T-cell (primary cell): ENCODE measurements at places on chromosomes 4 and X. TPM values are rescaled to one million over a fixed set of nuclear protein-coding genes. Genes with fewer than 3 reads are reported as not detected.

DNA sequence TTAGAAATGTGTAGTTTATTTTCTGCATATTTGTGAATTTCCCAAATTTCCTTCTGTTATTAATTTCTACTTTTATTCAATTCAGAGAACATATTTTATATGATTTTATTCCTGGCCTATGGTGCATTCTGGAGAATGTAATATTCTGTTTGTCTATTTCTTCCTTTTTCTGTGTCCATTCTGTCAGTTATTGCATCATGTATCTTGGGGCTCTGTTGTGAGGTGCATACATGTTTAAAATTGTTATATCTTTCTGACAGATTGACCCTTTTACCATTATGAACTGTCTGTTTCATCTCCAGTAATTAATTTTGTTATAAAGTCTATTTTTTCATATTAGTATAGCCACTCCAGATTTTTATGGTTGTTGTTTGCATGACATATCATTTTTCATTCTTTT, 96.9 kb upstream of the CITED1 start:
- H3K27ac ChIP-seq = no peak overlapping the region
- no peaks in the 10 kb centered on the region for H3K36me3 ChIP-seq
- no peaks in the 10 kb centered on the region for H3K4me1 ChIP-seq
- no peak for DNase-seq

- H3K27me3 ChIP-seq = no peaks in the 10 kb centered on the region
- no peaks in the 10 kb centered on the region for H3K36me3 ChIP-seq
- DNase-seq = no peak
Measured at GRCh38 chr4:100489305-100489704, 28.5 kb downstream of the EMCN start.

DNA sequence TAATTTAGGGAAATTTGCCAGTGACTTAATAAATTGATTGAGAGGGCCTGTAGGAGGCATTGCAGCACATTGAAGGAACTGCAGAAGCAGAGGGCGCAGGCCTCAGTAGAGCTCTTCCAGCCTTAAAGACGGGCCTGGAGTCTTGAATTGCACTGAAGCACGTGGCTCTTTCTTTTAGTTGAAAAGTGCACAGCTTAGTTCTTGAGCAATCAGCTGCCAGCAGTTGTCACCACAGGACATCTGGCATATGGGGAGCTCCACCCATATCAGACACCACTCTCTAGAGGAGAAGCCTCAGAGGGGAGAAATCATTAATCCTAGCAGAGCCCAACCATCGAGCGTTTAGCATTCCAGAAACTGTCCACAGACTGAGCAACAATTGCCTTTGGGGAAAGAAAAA, 16.0 kb upstream of the FGF16 start:
- H3K27ac ChIP-seq = no peak overlapping the region
- DNase-seq = no peak
- H3K4me1 ChIP-seq = no peaks in the 10 kb centered on the region
- no peaks in the 10 kb centered on the region for H3K27me3 ChIP-seq

- H3K4me1 ChIP-seq = no peaks in the 10 kb centered on the region
- H3K36me3 ChIP-seq = no peaks in the 10 kb centered on the region
- DNase-seq = no peak
- H3K27ac ChIP-seq = no peak overlapping the region
Measured at GRCh38 chr4:76969941-76970529, 20.5 kb downstream of the SEPTIN11 start.

- H3K27me3 ChIP-seq = no peaks in the 10 kb centered on the region
- no peaks in the 10 kb centered on the region for H3K36me3 ChIP-seq
- no peak overlapping the region for H3K27ac ChIP-seq
- H3K4me3 ChIP-seq = no peak overlapping the region
- no peaks in the 10 kb centered on the region for H3K4me1 ChIP-seq
Measured at GRCh38 chr4:7342223-7343080, 92.3 kb downstream of the PSAPL1 start.

DNA sequence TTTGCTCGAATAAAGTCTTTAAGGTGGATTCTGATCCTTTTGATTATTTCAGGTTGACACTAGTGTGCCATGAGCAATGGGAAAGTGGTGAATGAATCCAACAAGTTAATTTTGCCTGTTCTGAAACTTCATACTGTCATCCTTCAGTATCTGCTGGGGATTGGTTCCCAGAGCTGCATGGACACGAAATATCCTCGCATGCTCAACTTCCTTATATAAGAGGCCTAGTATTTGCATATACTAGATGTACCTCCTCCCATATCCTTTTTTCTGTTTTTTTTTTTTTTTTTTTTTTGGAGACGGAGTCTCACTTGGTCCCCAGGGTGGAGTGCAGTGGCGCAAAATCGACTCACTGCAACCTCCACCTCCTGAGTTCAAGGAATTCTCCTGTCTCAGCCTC, 23.0 kb upstream of the PDS5A start:
- no peak overlapping the region for H3K27ac ChIP-seq
- H3K27me3 ChIP-seq = no peaks in the 10 kb centered on the region
- no peaks in the 10 kb centered on the region for H3K4me1 ChIP-seq
- H3K4me3 ChIP-seq = no peak overlapping the region
- H3K36me3 ChIP-seq = no peaks in the 10 kb centered on the region

DNA sequence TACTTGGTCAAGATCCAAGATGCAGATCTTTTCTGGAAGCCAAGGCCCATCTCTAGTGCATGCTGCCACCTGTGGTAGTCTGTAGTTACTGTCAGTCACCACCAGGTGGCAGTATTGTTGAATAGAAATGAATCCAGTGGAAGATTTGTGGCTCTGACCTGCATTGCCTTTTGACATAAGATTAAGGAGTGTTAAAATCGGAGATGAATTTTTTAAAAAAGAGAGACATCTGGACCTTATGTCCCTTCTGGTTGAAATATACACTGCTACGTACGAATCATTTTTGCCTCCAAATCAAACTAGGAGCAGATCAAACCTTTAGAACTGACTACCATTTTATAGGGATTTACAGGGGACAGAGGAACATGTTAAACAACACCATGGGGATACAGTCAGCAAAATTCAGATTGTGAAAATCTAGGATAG, 46.9 kb upstream of the RHOH start:
- no peaks in the 10 kb centered on the region for H3K36me3 ChIP-seq
- H3K4me1 ChIP-seq = peaks cover 11% of the 10 kb centered on the region
- peak; percentile 68 for DNase-seq
- no peaks in the 10 kb centered on the region for H3K27me3 ChIP-seq
- H3K4me3 ChIP-seq = no peak overlapping the region
- H3K27ac ChIP-seq = peak overlapping the region; percentile 4

GRCh38 chrX:153576961-153577360, 22.0 kb downstream of the CCNQ start:
- DNase-seq = no peak
- no peaks in the 10 kb centered on the region for H3K36me3 ChIP-seq
- no peak overlapping the region for H3K4me3 ChIP-seq

DNA sequence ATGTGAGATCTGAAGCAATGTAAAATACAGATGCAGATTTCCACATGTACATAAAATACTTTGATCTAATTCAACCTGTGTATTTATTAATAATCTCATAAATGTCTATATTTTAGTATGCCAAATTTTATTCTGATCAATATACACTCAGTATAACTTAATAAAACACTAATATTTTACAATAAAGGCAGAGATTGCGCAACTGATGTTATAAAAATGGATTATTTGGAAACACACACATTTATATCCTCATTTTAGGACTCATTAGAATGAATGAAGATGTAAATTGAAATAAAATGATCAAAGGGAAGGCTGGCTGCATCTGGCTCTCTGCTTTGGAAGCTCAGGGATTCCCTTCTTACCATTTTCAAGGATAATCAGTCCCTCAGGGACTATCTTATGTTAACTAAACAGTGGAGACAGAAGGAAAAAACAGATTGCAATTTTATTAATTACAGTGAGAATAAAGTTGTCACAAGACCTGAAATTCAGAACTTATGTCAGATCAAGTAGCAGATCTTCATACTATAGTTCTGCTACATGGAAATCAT, 900.9 kb upstream of the EPHA5 start:
- no peak for DNase-seq
- H3K4me3 ChIP-seq = no peak overlapping the region
- H3K27ac ChIP-seq = no peak overlapping the region

- no peak overlapping the region for H3K27ac ChIP-seq
- H3K4me1 ChIP-seq = no peaks in the 10 kb centered on the region
- H3K27me3 ChIP-seq = no peaks in the 10 kb centered on the region
- DNase-seq = no peak
Measured at GRCh38 chrX:123060986-123061385, 123.1 kb upstream of the GRIA3 start.

- H3K4me1 ChIP-seq = no peaks in the 10 kb centered on the region
- no peaks in the 10 kb centered on the region for H3K36me3 ChIP-seq
- DNase-seq = no peak
- no peak overlapping the region for H3K4me3 ChIP-seq
- H3K27ac ChIP-seq = no peak overlapping the region
- no peaks in the 10 kb centered on the region for H3K27me3 ChIP-seq
Measured at GRCh38 chr4:48175806-48176205, 41.8 kb upstream of the TXK start.

DNA sequence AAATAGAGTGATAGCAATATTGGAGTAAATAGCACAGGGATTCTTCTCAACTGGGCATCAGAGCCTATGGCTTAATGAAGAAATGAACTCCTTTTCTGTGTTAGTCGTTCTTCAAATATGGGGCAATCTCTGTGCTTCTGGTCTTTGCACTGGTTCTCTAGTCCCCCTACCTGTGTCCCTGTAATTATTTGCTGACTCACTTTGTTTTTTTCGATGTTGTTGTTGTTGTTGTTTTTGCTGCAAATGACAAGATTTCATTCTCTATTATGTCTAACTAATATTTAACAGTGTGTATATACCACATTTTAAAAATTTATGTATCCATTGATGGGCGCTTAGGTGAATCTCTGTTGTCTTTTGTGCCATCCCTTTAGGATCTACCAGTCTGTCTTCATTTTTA, 2137.8 kb upstream of the TENM3 start:
- H3K27me3 ChIP-seq = no peaks in the 10 kb centered on the region
- no peak for DNase-seq
- H3K4me1 ChIP-seq = no peaks in the 10 kb centered on the region
- H3K27ac ChIP-seq = no peak overlapping the region
- no peaks in the 10 kb centered on the region for H3K36me3 ChIP-seq

DNA sequence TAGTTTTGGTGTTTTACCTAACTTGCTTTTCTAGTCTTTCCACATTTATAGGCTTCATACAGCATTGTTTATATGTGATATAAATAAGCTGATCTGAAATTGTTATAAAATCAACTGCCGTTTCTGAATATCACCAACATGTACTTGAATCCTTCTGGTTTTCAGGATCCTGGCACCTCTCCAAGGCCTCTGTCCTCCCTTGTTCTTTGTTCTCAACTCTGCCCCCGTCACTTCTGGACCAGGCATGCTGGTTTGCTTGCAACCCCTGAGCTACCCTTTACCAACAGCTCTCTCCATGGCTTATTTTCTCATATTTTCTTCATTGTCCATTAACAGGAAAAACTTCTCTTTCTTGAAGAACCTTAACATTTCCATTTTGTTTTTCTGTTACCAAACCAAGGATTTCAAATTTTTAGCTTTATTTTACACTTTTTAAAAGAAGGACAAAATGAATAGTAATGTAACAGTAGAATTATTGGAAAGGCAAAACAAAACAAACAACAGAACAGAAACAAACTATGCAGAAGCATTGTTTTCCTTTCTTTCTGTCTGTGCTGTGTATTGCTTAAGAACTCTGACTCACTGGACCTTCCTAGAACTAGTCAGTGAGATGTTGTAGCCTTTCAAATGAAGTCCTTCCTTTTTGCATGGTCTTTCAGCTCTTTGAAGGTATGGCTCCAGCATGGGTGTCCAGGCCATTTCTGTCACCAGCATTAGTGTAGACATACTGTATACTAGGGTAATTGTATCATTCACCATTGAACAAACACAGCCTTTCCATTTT, 44.8 kb downstream of the BANK1 start:
- H3K27me3 ChIP-seq = peaks cover 4% of the 10 kb centered on the region
- H3K4me3 ChIP-seq = no peak overlapping the region
- no peak overlapping the region for H3K27ac ChIP-seq
- DNase-seq = no peak

DNA sequence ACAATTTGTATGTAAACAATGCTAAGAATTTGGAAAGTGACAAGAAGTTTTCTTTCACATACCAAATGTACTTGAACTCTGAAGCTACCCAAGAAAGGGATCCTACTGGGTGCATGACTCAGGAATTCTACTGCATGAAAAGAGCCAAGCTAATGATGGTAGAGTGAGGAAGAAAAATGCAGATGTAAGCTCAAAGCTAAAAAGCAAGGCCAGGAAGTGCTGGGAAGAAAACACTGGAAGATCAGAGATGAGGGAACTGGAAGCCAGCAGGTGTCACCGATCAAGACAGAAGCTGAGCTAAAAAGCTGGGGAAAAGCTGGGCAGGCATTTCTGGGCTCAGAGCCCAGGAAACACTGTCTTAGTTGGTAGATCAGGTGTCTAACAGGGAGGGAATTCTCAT, 449.1 kb downstream of the NKX6-1 start:
- no peaks in the 10 kb centered on the region for H3K27me3 ChIP-seq
- no peak overlapping the region for H3K4me3 ChIP-seq
- H3K4me1 ChIP-seq = no peaks in the 10 kb centered on the region
- H3K27ac ChIP-seq = no peak overlapping the region
- no peaks in the 10 kb centered on the region for H3K36me3 ChIP-seq

DNA sequence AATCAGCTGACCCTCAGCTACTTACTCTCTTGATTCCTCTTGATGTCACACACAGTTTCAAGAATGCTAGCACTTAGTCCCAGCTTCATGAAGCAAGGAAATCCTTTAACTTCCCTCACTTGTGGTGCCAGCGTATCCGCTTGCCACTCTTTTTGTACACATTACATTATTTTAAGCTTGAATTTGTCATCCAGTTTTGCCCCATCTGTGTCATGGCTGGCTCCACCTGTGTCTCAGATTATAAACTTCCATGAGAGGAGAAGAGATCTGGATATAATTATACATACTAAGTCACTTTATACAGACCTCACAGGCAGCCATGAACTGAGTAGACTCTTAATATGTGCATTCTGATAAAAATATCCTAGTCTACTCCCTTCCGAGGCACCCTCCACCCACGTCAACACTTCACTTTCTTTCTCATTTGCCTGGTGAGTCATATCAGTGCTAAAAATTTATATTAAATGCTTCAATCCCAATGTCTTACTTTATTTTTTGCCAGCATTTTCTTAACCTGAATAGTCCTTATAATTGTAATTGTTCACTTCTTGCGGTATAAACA, 35.1 kb downstream of the GABRA2 start:
- H3K4me3 ChIP-seq = no peak overlapping the region
- H3K4me1 ChIP-seq = no peaks in the 10 kb centered on the region
- DNase-seq = no peak
- no peak overlapping the region for H3K27ac ChIP-seq

- no peak for DNase-seq
- H3K4me1 ChIP-seq = no peaks in the 10 kb centered on the region
- no peaks in the 10 kb centered on the region for H3K27me3 ChIP-seq
- H3K36me3 ChIP-seq = no peaks in the 10 kb centered on the region
- H3K27ac ChIP-seq = no peak overlapping the region
Measured at GRCh38 chrX:148084611-148085010, 103.5 kb downstream of the FMR1NB start.

Gene CYTL1
- 0.38 TPM for total RNA-seq

Gene CT45A10
- total RNA-seq = not detected

Gene KIAA1210
- total RNA-seq = not detected

Gene DNAJB14
- 63.5 TPM for total RNA-seq

Gene POLN
- total RNA-seq = 3.7 TPM

Gene XPNPEP2
- total RNA-seq = not detected

Gene MAGEE1
- total RNA-seq = 9.8 TPM

Gene FAM114A1
- 0.35 TPM for total RNA-seq

Gene MAGEB17
- not detected for total RNA-seq

Gene PABPC1L2B
- total RNA-seq = not detected

Gene MAPK10
- total RNA-seq = not detected

Gene IL2RG
- total RNA-seq = 306 TPM

Gene HOPX
- total RNA-seq = 34.9 TPM
